Dorsolateral prefrontal cortex (tissue), 122 donors: ENCODE measurements at places on chromosomes 16 and 17.

DNA sequence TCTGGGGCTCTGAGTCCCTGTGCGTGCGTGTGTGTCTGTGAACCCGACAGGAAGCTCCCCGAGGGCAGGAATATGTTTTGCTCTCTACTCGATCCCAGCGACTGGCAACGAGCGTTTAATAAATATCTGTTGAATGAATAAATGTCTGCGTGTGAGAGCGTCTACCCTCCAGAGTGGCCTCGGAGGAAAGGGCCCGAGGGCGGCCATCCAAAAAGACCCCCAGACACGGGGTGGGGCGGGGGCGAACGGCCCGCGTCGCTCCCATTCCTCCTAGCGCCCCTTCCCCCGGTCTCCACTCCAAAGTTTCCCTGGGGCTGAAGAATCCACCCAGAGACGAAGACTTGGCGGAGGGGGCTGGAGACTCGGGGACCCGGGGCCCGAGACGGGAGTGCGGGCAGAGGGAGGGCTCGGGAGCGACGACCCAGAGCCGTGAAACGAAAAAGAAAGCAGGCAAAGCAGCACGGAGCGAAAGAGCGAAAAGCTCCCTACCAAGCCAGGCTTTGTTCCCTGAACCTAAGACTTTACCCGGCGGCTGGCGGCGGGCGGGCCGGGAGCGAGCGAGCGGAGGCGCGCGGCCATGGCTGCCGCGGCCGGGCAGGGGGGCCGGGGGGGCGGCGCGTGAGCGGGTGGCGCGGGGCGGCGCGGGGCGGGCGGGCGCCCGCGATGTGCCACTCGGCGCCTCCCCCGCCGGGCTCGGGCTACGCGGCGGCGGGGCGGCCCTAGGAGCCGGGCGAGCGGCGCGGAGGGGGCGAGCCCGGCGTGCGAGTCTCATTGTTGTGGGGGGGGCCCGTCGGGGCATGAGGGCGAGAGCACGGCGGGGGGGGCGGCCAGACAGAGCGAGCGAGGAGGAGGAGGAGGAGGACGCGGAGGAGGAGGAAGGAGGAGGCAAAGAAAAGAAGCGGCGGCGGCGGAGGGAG is at the start of gene MLLT6:
Gene MLLT6, plus strand, starts transcription at position 668 of the 917 bp plus-strand sequence. CDS start 360 bp downstream, outside the sequence.
- peak; percentile 83 for DNase-seq

DNA sequence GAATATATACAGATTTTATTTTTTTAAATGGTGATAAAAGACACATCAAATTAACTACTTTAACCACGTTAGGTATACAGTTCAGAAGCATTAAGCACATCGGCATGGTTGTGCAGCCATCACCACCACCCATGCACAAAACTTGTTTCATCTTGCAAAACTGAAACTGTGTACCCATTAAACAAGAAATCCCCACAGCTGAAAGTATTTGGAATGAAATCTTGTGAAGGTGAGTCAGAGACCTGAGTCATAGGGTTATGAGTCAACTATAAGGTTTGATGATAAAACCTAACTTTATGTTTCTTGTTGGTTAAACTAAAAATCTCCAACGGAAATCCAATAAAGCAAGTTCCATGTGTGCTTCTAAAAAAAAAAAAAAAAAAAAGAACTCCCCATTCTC is 561.6 kb upstream of the PSMD7 start:
- DNase-seq, result no peak

DNA sequence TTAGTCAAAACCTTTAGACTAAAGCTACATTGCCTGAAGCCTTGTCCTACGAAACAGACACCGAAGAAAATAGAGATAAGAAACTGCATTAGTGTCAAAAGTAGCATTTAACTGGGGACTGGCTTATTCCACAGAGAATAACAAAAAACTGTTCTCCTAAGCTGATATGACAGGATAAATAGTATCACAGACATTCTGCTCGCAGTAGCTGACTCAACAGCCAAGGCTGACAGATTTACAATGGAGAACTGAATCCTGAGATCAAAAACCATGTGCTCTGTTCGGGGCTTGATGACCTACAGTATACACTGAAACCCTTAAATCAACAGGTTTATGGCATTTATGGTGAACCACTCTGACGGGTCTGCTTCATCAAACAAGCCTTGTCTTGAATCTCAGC is 25.5 kb downstream of the ADAMTS18 start:
- DNase-seq, result no peak

GRCh38 chr16:1300664-1301476 is 8.6 kb upstream of the UBE2I start:
- DNase-seq, result peak; percentile 59

DNA sequence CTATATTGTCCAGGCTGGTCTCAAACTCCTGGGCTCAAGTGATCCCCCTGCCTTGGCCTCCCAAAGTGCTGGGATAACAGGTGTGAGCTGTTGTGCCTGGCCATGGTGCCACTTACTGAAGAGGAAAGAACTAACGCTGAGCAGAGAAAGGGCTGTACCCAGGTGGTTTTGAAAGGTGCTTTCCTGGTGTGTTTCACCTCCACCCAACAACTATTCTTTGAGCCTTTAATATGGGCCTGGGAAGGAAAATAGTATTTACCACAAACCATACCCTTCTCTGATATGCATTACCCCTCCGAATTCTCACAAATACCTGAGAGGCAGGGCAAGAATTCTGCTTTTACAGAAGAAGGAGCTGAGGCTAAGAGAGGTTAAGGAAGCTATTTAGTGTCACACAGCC is 24.8 kb downstream of the KPNA2 start:
- no peak for DNase-seq
